ENCODE measurements at places on chromosomes 1 and 21. TPM values are rescaled to one million over a fixed set of nuclear protein-coding genes. Genes with fewer than 3 reads are reported as not detected.

- DNase-seq, result no peak
Measured at GRCh38 chr1:199687321-199687720, 340.2 kb upstream of the NR5A2 start.

DNA sequence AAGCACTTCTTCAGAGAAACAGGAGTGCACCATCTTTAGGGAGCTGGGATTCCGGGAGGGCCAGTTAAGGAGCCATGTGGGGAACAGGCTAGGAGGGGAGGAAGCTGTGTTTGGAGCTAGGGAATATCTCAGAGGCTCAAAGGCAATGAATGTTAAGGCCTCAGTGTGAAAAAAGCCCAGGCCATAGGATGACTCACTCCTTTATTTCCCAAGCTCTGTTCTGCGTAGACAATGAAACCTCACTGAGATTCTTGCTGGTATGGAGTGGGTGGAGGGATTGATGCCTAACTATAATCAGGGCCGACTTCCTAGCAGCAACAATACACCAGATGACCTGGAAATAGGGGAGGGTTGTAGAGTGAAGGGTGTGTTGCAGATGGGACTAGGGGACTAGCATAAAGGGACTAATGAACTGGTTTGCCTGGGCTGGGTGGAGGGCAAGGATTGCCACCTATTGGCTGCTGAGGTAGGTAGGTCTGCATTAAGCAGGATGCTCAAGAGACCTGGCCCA lies 2.1 kb downstream of the GNAT2 start:
- DNase-seq, result no peak

- DNase-seq, result no peak
Measured at GRCh38 chr1:164701189-164701761, 142.3 kb downstream of the PBX1 start.

GRCh38 chr1:86542631-86543030 lies 4.2 kb upstream of the CLCA4 start:
- no peak for DNase-seq

GRCh38 chr1:31095298-31095981 lies 29.9 kb upstream of the PUM1 start:
- no peak for DNase-seq

- no peak for DNase-seq
Measured at GRCh38 chr1:246032984-246033383, 474.1 kb downstream of the SMYD3 start.

GRCh38 chr21:43879348-43880110 lies 14.5 kb downstream of the AGPAT3 start:
- no peak for DNase-seq

Gene ARHGEF19
- 3.0 TPM for total RNA-seq
